ENCODE measurements at places on chromosomes 2 and 18.
A peak's percentile ranks its signal among the peaks of the same experiment; 100 is the strongest.

DNA sequence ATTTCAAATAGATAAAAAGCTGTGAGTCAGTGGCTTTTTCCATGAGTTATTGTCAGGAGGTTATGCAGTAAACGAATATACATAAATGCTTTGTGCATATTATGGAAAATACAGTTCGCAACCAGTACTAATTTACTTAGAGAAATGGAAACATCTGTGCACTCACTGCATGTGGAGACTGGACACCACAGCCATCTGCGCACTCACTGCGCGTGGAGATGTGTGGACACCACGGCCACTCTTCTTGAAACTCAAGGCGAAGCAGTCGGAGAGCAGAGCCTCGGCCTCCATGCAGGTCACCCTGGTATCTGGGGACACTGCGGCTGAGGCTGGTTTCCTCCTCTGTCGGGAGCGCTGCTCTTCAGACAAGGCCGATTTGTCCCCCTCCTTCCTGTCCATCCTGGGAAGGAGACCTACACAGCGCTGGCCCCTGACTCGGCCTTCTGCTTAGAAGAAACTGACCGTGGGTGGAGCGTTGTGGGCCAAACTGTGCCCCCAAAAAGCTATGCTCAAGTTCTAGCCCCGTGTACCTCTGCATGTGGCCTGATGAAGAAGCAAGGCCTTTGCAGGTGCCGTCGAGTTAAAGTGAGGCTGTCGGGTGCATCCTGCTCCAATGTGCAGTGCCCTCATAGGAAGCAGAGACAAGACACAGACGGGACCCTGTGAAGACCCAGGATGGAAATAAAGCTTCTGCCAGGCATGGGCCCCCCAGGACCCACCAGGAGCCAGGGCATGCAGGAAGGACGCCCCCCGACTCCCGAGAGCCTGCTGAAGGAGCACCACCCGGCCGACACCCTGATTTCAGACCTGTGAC lies 88.0 kb downstream of the TPO start:
- DNase-seq = no peak

DNA sequence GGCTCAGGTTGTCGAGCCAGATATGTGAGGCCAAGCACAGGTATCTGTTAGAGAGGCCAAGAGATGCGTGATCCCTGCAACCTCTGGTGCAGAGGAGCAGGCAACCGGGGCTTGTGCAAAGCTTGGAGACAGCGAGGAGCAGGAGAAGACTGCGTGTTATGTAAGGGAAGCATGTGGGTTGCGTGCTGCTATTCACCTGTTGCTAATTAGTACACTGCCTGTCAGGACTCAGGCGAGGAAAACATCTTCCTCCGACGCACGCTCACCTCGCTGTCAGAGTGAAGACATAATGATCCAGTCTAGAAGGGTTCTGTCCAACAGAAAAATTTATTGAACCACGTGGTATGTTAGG lies 102.5 kb downstream of the HNRNPLL start:
- DNase-seq = no peak

DNA sequence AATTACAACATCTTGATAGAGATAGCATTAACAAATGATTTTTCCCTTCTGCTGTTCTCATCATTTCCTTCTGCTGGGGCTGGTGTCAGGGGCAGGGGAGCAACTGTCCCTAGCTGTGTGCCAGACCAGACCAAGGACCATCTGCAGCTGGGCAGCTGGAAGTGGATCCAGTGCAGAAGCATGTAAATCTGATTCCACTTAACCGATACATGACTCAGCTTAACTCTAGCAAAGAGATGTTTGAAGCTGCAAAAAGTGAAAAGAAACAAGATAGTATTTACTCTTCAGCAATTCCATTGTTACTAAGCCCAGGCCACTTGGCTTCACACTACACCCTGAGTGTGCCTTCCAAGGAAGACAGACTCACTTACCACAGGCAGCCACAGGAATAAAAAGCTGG lies 151.1 kb downstream of the GALNT1 start:
- no peak for DNase-seq

GRCh38 chr2:184637781-184638180 lies 39.5 kb downstream of the ZNF804A start:
- DNase-seq = no peak

DNA sequence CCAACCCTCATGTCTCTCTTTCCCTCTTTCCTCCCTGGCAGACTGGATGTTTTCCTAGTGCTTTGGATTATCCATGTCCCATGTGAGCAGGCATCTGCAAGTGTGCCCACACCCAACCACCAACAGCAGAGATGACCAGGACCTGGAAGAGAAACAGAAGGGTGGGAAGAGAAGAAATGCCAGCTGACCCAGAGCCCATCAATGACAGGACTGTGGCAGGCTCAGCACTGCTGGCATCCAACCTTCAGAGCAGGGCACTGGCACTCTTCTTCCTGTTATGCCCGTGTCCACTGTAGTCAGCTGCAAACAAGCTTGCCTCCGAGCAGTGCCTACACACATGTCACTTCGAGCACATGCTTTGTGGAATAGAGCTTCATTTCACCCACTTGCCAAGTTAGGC lies 121.1 kb downstream of the TANC1 start:
- no peak for DNase-seq

DNA sequence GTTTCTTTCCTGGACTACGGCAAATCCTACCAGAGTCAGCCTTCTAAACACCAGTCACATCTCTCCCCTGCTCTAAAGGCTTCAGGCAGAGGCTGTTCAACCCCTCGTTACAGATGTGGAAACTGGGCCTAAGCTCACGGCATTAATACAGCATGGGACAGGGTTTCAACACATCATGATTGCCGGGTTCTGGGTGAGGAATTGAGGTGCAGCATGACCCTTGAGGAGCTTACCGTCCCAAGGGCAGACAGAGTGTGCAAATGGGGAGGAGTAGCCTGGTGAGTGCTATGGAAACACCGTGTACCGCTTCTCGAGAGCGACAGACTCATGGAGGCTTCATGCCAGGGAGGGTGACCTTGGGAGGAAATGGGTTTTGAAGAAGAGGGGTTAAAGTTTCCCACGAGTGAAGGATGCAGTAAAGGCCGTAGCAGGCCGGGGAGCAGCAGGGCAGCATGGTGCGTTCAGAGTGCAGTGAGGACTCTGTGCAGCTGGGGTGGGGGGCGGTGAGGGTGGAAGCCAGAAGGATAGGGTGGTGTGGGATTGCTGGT lies 51.1 kb downstream of the TGOLN2 start:
- DNase-seq = no peak

GRCh38 chr18:44632469-44633145 lies 48.1 kb upstream of the SETBP1 start:
- no peak for DNase-seq

DNA sequence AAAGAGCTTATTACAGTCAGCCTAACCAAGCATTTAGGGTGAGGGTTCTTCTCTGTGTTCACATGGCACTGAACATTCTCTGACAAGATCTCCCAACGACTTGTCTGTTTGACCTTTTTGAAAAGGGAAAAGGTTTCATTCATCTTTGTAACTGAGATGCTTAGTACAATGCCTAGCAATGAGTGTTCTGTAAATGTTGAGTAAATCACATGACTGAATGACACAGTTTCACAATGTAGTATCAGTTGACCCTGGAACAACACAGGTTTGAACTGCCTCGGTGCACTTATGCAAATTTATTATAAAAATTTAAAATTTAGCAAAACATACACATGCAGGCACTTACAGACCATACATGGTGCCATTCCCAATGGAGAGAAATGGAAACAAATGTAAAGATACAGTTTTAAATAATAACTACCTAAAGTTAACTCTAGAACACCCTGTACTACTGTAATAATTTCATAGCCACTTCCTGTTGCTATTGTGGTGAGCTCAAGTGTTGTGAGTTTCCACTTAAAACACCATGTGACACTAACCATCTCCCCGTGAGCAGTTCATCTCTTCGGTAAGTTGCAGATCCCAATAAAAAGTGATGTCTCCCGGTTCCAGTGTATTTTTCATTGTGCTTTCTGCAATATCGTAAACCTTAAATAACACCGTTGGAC lies 34.1 kb upstream of the VWC2L start:
- DNase-seq = no peak

DNA sequence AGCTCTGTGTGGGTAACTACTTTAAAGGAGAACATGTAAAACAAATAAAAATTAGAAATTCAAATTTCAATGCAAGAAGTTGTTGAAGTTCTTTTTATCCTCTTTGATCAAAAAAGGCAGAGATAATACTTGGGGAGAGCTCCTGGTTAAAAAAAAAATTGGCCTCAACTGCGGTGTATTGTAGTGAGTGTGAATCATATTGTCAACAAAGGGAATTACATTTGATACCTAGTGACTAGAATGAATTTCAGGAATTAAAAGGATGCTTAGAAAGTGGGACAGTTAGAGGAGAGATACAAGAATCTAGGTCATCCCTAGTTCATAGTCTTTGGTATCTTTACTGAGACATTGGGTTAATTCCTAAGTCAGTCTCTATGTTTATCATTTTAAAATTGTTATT lies 473.0 kb downstream of the CCDC85A start:
- DNase-seq = no peak

- DNase-seq = no peak
These were observed 53.4 kb upstream of the SPRED2 start for GRCh38 chr2:65485839-65486238.

GRCh38 chr2:33214436-33214835 lies 262.0 kb upstream of the RASGRP3 start:
- no peak for DNase-seq

GRCh38 chr2:86366651-86367498 lies 29.4 kb upstream of the REEP1 start:
- DNase-seq = no peak

DNA sequence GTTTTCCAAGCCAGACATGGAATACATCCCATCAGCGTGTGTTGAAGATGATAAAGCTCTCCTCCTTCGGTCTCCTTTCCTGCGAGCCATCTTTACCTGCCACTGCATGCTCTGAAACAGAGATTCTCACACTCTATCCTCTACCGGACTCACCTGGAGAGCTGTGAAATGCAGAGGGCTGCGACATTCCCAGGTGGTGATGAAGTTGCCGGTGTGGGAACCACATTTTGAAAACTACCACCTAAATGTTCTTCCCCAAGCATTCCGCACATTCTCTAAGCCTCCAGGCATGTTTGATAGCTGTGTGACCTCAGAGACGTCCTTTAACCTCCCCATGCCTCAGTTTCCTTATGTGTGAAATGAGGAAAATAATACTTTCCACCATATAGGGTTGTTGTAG lies 226.2 kb upstream of the RAB6C start:
- DNase-seq = no peak

DNA sequence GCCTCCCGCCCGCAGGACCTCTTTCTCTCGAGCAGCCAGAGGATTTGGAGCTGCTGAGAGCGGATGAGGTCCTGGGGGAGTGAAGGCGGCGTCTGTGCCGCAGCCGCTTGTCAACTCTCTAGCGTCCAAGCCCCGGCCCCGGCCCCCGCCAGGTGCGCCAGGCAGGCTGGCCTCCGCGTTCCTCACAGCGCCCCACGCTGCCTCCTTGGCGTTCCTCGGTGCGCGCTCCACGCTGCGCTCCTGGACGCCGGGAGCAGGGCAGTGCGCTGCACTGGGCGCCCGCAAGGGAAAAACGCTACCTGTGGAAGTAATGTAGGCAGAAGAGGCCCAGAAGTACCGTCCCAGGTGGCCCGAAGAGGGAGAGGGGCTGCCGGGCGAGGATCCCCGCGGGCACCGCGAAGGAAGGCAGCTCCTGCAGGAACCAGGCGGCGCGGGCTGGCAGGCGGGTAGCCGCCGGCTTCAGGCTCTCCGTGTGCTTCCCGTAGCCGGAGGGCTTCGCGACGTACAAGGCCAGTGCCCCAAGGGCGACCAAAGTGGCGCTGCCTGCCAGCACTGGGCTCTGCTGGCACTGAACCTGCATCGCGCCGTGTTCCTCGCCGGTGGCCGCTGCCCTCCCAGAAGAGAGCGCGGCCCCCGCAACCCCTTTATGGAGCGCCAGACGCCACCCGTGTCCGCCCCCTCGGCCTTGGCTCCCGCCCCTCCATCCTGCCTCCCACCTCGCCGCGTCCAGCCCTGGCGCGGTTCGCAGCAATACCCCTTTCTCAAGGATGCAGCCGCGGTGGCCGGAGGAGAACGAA lies at the start of gene SRD5A2:
Gene SRD5A2 (minus strand): TSS at position 618 of the 797 bp plus-strand sequence. CDS start 38 bp downstream, at position 580.
- DNase-seq = no peak

DNA sequence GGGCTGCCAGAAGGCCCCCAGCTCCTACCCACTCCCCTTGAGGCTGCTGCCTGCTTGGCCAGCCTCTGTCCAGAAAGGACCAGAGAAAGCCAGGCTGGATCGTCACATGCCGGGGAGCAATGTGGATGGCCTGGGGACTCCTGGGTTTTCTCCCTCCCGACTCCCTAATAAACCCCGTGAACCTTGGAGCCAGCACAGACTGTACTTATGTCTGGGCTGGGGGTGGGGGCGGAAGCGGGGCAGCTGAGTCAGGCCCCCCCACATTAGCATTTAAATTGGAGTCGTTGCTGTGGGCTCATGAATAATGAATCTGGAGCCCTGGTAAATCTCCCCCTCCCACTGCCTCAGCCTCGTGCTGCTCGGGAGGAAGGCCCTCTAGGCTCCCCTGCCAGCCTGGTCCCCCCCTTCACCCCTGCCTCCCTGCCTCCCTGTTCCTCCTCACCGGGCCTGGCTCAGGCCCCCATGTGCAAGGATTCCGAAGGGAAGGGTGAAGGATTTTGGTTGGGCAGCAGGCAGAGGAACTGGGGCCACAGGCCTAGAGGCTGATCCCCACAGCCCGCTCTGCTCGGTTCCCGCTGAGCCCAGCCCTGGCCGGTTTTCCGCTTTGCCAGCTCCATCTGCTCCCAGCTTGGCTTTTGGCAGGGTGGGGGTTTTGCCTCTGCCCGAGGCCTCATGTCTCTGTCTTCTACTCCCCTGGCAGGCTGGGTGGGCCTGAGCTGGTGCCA lies 7.3 kb upstream of the ASIC4 start:
- no peak for DNase-seq

- peak; percentile 17 for DNase-seq
These were observed 4.0 kb downstream of the BAZ2B start for GRCh38 chr2:159612255-159612901.

GRCh38 chr2:3487028-3487425 lies 32.3 kb downstream of the ADI1 start:
- DNase-seq = no peak

GRCh38 chr2:239728751-239729150 lies 296.4 kb downstream of the NDUFA10 start:
- DNase-seq = no peak

DNA sequence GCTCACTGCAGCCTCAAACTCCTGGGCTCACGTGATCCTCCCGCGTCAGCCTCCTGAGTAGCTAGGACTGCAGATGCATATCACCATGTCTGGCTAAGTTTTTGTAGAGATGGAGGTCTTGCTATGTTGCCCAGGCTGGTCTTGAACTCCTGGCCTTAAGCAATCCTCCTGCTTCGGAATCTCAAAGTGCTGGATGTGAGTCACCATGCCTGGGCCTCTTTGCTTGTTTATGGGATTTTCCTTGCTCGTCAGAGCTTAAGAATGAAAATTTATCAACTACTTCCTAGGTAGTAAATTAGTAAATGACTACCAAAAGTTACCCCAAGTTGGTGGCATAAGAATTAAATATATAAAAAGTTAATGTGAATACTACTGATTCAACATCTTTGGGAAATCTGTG lies 51.0 kb downstream of the ACTR3 start:
- DNase-seq = no peak

- DNase-seq = peak; percentile 62
These were observed 1.0 kb upstream of the BMPR2 start for GRCh38 chr2:202375033-202375608.

GRCh38 chr18:44900627-44901026 lies 219.9 kb downstream of the SETBP1 start:
- DNase-seq = no peak

Measured in NCI-H2081 (cell line).